ENCODE measurements at places on chromosomes 16 and 17. TPM values are rescaled to one million over a fixed set of nuclear protein-coding genes. Genes with fewer than 3 reads are reported as not detected.

RAB37 gene
- 9.8 TPM for total RNA-seq

GRCh38 chr16:67329901-67330300 is 3.3 kb downstream of the LRRC36 start:
- no peak for DNase-seq

DNA sequence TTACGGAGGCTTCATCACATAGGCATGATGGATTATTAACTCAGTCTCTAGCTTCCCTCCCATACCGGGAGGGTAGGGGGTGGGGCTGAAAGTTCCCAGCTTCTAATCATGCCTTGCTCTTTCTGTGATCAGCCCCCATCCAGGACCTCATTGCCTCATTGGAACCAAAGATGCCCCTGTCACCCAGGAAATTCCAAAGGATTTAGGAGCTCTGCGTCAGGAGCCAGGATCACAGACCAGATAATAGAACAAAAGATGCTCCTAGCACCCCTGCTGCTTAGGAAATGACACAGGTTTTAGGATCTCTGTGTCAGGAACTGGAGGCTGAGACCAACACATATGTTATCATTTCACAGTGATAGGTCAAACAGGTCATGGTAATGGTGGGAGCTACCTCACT is 9.7 kb downstream of the USB1 start:
- DNase-seq, result no peak

DNA sequence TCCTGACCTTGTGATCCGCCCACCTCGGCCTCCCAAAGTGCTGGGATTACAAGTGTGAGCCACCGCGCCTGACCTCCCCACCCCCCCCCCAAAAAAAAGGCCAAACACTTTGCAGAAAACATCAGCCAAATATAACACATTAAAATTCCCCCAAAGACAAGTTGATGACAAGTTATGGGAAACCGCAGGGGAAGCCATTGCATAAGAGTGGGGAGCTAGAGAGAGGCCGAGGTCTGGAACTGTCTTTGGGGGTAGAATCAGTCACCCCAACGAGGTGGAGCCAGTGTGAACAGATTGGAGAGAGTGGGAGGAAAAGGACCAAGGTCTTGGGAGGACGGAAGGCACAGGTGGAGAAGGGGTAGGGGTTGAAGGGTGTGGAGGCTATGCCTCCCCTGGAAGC is 2.8 kb downstream of the DRC3 start:
- no peak for DNase-seq

SMTNL2 gene
- total RNA-seq, result 1.5 TPM

GRCh38 chr16:81900014-81900413 is 111.3 kb downstream of the SDR42E1 start:
- no peak for DNase-seq

SULT1A2 gene
- total RNA-seq, result 17.2 TPM

DNA sequence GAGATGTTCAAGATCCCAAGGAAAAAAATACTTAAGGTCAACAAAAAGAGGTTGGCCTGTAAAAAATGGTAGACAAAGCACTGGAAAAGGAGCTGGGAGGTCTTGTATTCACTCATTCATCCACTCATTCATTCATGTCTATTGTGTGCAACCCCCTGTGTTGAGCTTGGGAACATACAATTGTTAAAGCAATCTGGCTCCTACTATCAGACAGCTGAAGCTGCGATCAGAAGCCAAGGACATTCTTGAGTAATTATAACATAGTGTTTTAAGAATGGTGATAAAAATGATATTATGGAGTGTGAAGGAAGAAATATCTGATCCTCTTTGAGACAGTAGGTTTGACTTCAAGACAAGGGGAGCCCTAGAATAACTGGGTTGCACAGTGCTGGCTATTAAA is 693.4 kb downstream of the TOX3 start:
- no peak for DNase-seq

HSD11B2 gene
- 322 TPM for total RNA-seq

DNA sequence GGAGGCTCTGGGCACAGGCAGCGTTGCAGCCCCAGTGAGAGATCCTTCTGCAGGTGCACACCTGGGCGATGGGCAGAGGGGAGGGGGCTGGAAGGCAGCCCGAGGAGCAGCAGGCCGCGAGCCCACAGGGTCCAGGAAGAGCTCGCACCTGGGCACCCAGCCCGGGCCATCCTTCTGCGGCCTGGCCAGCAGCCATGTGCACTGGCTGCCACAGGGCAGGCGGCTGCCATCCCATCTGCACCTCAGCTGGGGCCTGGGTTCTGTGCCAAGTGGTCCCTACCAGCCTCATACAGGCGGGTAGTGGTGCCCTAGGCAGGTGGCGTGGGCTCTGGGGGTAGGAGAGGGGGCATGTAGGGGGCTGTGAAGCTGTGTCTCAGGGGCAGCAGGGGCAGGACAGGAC is 197.2 kb downstream of the RBFOX3 start:
- DNase-seq, result no peak
